ENCODE measurements at places on chromosomes 6 and 20.

DNA sequence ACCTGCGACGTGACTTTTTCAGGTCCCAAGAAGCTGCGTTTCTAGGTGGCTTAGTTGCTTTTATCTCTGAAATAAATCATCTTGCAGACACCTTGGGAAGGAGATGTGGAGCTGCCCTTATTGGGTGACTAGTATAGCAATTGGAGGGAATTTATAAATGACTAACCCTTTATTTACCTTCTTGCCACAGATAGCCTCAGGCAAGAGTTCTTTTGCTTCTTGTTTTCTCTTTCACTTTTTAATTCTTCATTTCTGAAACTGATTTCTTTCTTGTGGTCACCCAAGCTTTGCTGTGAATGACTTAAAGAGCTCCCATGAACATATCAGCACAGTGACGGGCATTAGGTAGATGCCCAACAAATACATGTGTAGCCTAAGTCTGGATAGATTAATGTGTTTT, 3.0 kb downstream of the ADGRF4 start:
- peak; percentile 38 for DNase-seq

DNA sequence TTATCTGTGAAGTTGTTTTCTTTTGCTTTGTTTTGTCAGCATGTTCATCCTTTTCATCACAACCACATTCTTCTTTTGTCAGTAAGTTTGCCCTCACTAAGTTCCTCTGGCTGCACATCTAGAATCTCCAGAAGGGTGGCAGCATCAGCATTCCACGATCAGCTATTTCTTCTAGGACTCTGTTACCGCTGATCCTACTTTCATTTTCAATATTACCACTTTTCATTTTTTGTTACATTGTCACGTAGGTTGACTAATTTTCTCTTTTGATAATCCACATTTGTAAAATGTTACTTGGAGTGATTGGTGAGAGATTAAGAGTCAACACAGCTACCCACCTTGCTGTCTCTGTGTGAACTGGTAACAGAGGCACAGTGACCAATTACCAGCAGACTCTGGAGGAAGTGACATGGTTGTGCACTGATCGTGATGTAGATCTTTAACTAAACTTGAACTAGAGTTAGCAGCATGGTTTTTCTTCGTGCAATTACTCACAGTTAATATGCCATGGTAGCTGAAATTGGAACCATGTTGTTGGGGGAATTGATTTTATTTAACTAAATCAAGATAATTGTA, 307.9 kb upstream of the SLC35B3 start:
- DNase-seq: peak; percentile 30

GRCh38 chr20:9392892-9393857, 121.2 kb upstream of the LAMP5 start:
- DNase-seq: peak; percentile 32

DNA sequence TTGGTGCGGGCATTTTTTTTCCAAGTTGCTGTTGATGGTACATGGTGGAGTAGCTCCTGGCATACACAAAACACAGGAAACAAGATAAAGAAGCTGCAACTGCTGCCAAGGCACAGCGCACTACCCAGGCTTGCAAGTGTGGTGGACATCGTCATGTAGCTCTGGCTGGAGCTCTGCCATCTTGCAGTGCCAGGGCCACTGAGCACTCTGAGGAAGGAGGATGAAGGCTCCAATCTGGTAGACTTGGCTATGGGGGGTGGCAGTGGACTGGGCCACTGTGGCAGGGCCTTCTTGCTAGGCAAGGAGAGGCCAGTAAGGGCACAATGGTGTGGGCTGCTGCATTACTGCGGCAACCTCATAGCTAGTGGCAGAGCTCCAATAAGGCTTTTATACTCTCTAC, 263.5 kb downstream of the CENPW start:
- no peak for DNase-seq

GRCh38 chr6:122803171-122803661, 14.2 kb downstream of the SMPDL3A start:
- DNase-seq: no peak

GRCh38 chr6:34362176-34362575, 30.3 kb downstream of the NUDT3 start:
- DNase-seq: no peak

- DNase-seq: peak; percentile 10
Measured at GRCh38 chr20:25196786-25197120, 1.2 kb downstream of the ENTPD6 start.

DNA sequence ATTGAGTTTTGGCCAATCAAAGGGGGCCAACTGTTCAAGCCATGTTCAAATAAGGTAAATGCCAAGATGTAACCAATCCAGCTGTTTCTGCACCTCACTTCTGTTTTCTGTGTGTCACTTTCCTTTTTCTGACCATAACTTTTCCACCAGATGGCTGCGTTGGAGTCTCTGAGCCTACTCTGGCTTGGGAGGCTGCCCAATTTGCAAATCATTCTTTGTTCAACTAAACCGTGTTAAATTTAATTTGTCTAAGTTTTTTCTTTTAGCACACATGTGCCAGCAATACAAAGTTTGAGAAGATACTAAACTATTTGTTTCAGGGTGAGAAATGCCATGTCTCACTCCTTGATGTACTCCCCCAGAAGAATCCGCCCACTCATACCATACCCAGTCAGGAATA, 52.1 kb downstream of the IYD start:
- no peak for DNase-seq

- DNase-seq: no peak
Measured at GRCh38 chr6:119720160-119720559, 370.6 kb upstream of the MAN1A1 start.

DNA sequence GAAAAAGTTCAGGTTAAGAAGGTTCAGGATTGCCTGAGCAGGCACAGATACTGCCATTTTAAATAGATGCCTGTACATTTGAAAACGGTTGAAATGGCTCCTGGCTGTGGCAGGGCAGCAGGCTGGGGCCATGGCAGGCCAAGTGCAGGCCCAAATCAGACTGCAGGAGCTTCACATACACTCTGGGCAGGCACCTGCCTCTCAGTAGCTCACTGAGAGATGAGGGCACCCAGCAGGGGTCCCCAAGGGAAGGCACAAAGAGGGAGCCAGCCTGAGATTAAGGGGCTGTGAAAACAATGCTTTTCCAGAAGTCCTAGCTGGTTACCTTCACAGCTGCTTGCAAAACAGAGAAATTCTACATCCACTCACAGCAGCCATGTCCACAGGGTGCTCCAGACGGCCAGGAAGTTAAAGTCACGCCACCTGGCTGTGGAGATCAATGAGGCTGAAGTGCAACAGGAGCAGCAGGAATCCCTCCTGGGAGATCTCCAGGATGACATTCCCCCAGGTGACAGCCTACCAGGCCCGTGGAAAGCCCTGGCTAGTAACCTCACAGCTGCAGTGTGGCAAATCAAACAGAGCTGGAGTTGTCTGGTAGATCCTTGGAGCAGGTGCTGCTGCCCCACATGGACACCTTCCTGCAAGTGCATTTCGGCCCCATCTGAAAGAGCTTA, 6.2 kb upstream of the RAET1E start:
- no peak for DNase-seq

GRCh38 chr6:118981884-118982574, 47.1 kb upstream of the MCM9 start:
- DNase-seq: no peak

DNA sequence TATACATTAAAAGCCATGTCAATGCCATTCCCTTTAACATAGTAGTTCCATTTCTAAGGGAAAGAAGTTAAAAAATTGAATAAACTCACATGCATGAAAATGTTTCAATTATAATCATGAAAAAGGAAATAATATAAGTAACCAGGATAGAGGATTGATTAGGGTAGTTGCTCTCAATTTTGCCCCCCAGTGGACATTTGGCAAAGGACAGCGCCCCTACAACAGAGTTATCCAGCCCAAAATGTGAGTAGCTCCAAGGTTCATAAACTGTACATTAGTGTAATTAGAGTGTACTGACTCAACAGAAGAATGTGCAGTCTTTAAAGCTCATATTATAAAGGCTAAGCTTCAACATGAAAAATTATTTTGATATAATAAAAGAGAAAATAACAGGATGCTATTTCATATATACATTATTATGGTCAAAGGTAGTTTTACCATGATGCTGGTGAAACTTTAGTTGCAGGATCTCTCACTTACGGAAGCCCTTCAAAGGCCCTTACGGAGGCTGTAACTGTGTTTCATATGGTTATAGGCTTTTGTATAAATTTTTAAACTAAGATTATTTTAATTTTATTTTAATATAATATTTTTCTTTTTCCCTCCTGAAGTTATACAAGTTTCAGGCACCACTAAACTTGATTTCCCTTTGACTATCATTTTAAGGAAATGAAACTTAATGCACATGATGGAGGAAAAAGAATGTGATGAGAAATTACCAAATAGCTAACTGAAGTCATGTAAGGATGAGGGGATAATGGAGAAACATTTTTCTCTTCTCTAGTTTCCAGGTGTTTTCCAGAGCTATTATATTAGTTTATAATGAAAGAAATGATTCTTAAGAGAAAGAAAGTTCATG, 403.6 kb downstream of the PLCB1 start:
- peak; percentile 13 for DNase-seq

GRCh38 chr20:40416274-40416673, 272.8 kb downstream of the MAFB start:
- no peak for DNase-seq

- DNase-seq: no peak
Measured at GRCh38 chr6:166670894-166671293, 43.8 kb upstream of the RPS6KA2 start.

DNA sequence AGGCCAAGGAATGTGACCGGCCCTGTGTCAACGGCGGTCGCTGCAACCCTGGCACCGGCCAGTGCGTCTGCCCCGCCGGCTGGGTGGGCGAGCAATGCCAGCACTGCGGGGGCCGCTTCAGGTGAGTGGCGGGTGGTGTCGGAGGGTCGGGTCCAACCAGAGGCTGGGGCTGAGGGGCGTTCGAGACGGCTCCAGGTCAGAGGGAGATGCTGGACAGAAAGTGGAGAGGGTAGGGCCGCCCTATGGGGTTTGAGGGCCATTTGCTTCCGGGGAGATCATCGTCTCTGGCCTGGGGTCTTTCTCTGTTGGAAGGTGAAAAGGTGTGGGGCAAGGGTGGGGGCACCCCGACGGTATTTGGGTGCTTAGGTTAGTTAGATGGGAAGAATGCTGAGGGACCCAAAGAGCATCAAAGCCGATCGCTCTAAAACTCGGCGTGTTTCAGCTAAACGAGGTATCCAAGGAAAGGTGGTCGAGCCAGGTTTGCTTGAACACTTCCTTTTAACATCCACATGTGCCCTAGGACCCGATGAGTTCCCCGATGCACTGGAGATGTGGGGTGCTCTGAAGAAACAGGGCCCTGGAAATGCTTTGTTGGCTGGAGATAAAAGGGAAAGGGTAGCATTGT, 691 bp downstream of the ATRN start:
- peak; percentile 36 for DNase-seq

GRCh38 chr20:18237682-18238081, 50.6 kb upstream of the ZNF133 start:
- no peak for DNase-seq

GRCh38 chr6:31901415-31901952, 402 bp downstream of the ZBTB12 start:
- peak; percentile 81 for DNase-seq

- peak; percentile 17 for DNase-seq
Measured at GRCh38 chr6:143806282-143807102, 36.6 kb upstream of the LTV1 start.

- DNase-seq: no peak
Measured at GRCh38 chr20:38528167-38528566, 52.8 kb upstream of the ADIG start.

DNA sequence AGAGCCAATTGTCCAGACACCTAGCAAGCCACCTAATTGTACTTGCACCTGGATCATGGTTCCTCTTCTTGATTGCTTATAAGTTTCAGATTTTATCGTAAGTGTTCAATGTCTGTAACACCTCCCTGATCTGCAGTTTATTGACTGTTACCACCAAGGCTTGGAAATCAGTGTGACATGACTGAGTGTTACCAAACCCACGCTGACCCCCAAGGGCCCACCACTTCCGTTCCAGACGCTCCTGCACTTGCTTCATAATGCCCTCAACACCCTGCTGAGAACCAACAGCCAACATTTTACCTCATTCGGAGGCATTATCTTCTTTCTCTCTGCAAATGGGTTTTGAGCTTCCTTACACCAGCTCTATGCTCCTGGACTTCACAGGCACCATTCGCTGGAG, 6.3 kb downstream of the CCR6 start:
- DNase-seq: no peak

GRCh38 chr20:59386809-59387208, 86.4 kb downstream of the EDN3 start:
- DNase-seq: no peak

- DNase-seq: peak; percentile 22
Measured at GRCh38 chr6:84428300-84428907, 201.0 kb upstream of the CEP162 start.

DNA sequence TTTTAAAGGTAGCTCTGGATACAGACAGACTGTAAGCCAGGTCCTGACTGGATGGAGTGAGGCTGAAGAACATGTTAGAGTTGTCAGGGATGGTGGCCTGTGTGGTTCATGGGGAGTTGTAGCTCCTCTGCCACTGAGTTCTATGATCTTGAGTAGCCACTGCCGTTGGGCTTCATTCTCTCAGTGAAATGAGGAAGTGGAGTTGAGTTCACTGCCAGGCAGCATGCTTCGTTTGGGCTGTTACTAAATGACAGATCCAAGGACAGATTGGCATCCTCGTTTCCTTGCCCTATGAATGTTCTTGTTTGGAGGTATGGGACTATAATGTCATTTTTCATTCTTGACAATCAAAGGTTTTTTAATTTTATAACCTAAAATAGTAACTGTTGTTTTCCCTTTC, 37.2 kb downstream of the SCAND1 start:
- DNase-seq: no peak

DNA sequence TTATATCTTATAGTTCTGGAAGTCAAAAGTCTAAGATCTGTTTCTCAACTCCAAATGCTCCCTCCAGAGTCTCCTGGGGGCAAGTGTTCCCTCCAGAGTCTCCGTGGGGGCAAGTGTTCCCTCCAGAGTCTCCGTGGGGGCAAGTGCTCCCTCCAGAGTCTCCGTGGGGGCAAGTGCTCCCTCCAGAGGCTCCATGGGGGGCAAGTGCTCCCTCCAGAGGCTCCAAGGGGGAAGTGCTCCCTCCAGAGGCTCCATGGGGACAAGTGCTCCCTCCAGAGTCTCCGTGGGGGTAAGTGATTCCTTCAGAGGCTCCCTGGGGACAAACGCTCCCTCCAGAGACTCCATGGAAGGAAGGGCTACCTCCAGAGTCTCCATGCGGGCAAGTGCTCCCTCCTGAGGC, 34.0 kb upstream of the THBS2 start:
- DNase-seq: no peak

- no peak for DNase-seq
Measured at GRCh38 chr20:20499439-20499838, 131.5 kb downstream of the INSM1 start.

- no peak for DNase-seq
Measured at GRCh38 chr6:314377-314776, 22.1 kb downstream of the DUSP22 start.

GRCh38 chr6:121603486-121603885, 168.0 kb downstream of the GJA1 start:
- DNase-seq: no peak

GRCh38 chr6:13260831-13261230, 67.5 kb downstream of the TBC1D7 start:
- no peak for DNase-seq

Measured in GM13976 (cell line).